ENCODE measurements at places on chromosomes 13 and 19.
A peak's percentile ranks its signal among the peaks of the same experiment; 100 is the strongest.

DNA sequence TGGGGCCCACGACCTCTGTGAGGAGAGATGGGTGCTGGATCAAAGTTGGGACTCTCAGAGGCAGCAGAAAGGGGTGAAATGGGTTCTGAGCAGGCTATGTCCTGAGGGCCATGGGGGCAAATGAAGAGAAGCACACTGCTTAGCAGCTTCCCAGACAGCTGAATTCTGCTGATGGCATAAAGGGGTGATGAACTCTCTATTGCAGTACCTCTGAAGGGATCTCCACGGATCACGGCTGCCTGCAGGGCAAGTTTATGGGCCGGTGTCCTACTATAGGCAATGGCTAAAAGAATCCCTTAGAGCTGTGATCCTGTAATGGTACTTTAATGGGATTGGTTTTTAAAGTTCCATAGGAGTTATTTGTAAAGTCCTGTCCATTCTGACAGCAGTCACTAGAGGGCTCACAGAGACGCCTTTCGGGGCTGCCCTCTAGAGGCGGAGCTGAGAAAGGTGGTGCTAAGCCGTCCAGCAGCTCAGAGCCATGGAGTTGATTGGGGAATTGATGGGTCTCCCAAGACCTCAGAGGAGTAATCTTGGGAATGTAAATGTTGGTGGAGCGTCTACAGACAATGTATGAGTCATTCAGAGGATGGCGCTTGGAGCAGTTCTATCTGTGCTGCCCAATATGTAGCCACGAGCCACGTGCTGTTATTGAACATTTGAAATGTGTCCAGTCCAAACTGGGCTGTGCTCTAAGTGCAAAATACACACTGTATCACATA, 287.3 kb downstream of the COG6 start:
- DNase-seq = peak; percentile 88

GRCh38 chr13:46468570-46469463, 81.8 kb upstream of the RUBCNL start:
- DNase-seq = no peak

DNA sequence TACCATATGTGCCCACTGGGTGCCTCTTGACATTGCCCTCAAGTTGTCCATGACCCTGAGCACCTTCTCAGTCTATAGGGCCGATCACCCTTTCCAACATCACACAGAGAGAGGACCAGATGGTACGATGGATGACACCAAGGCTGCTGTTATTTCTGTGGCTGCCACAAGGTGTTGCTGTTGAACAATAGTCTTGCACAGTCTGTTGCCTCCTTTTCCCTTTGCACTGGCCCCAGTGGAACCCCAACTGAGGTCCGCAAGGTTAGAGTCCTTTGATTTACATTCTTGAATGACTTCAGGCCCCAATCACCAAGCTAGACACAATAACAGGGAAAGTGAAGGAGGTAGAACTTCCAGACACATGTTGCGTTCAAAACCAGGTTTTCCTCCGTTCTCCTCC, 52.0 kb downstream of the TINCR start:
- no peak for DNase-seq

GRCh38 chr13:44819245-44819644, 170.0 kb downstream of the NUFIP1 start:
- peak; percentile 82 for DNase-seq

- peak; percentile 15 for DNase-seq
Measured at GRCh38 chr19:17538684-17539237, 16.7 kb upstream of the COLGALT1 start.

DNA sequence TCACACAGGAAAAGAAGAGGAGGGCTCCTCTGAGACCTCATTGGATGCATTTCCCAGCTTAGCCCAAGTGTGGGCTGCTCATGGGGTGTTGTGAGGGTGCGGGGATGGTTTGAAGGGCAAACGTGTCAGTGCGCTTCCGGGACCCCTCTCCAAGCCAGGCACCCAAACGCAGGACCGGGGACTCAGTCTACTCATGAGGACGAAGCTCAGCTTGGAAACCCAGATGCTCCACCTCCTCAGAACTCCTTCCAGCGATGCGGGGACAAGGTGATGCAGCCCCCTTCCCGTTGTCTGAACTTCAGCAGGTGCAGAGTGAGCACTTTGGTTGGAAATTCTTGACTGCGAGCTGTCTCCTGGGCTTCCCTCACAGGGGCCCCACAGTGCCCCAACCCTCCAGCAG, 33.1 kb upstream of the MTIF3 start:
- DNase-seq = no peak

DNA sequence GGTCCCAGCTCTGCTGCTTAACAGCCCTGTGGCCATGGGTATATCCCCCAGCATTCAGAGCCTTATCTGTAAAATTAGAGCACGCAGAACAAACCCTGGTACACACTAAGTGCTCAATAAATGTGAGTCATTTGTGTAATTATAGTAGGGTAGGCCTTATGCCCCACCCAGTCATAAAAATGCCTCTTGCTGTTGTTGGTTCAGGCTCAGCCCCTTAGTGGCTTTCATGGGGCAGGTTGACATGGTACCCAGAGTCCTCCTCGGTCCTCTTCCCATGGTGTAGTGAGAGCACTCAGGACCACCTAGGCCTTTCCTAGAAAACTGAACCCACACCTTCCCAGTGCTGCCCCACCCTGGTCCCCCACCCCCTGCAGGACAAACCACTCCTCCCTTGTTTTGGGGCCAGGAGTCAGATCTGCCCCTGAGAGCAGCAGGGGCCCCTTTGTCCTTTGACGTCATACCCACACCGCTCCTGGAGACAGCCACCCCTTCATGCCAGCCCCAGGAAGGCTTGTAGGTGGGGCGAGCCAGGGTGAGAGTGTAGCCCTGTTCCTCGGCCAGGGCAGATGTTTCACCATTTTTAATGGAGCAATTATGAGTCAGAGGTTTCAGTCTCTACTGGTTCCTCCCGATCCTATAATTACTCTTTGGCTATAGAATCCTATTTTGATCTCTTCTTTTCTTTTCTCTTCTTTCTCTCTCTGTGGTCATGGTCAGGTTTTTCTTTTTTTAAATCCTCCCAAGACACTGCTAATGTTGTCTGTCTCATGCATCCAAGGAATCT, 36.8 kb downstream of the ACTN4 start:
- DNase-seq = peak; percentile 70

- peak; percentile 46 for DNase-seq
Measured at GRCh38 chr13:78589206-78589605, 14.1 kb downstream of the POU4F1 start.

- DNase-seq = no peak
Measured at GRCh38 chr19:28898249-28898648, 314.7 kb downstream of the UQCRFS1 start.

- no peak for DNase-seq
Measured at GRCh38 chr19:7265963-7266362, 28.3 kb downstream of the INSR start.

GRCh38 chr19:1287354-1288225, 1.9 kb downstream of the EFNA2 start:
- no peak for DNase-seq

DNA sequence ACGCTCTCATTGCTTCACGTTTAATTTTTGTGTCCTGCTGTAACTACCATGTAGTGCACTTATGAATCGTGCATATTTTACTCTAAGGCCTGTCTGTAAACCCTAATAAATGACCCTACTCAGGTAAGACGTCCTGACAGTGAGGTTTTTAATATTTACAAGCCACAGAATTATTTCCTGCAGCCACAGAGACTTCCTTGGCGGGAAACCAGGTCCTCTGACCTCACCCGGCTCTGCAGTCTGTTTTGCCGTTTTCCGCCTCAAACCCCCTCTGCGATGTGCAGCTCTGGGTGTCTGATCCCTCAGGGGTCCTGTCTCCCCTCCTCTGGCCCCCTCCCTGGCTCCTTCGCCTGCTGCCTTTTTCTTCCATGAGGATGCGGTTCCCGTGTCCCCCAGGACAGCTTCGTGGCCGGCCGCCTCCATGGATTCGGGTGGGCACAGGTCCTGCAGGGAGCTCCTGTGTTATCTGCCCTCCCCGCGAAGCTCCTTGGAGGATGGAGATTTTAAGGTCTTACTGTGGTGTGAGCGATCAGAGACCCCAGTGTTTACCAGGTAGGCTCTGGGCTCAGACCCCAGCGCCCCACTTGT, 66.3 kb downstream of the MCF2L start:
- DNase-seq = no peak

- no peak for DNase-seq
Measured at GRCh38 chr13:50144246-50145160, 129.3 kb downstream of the KCNRG start.

GRCh38 chr13:83168590-83168989, 713.7 kb downstream of the SLITRK1 start:
- no peak for DNase-seq

- no peak for DNase-seq
Measured at GRCh38 chr19:30896554-30896953, 452.7 kb downstream of the TSHZ3 start.

- no peak for DNase-seq
Measured at GRCh38 chr13:76222511-76222910, 586.4 kb downstream of the LMO7 start.

GRCh38 chr13:113210833-113211232, 1.4 kb downstream of the CUL4A start:
- no peak for DNase-seq

GRCh38 chr19:30516111-30516510, 143.9 kb downstream of the ZNF536 start:
- DNase-seq = no peak

GRCh38 chr13:109782066-109782822, 4.1 kb downstream of the IRS2 start:
- no peak for DNase-seq

DNA sequence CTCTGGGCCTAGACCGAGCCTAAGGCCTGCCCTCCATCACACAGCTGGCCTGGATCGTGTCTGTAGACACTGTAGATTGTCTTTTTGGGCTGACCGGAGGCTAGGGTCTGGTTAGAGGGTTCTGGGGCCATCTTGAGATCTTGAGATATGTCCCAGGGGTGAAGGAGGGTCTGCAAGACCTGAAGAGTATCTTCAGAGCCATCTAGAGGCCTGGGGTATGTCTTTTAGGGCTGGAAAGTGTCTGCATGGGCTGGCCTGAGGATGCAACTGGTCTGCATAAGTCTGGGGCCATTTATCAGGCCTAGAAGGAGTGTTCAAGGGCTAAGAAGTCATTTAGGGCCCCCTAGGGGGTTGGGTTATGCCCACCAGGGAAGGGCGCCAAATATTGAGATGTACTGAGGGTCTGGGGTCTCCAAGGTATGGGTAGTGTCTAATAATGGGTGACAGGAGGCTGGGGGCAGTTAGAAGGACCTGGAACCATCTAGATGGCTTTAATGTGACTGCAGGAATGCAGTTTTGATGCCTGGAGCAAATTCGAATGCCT, 555 bp downstream of the SCAF1 start:
- DNase-seq = peak; percentile 36

DNA sequence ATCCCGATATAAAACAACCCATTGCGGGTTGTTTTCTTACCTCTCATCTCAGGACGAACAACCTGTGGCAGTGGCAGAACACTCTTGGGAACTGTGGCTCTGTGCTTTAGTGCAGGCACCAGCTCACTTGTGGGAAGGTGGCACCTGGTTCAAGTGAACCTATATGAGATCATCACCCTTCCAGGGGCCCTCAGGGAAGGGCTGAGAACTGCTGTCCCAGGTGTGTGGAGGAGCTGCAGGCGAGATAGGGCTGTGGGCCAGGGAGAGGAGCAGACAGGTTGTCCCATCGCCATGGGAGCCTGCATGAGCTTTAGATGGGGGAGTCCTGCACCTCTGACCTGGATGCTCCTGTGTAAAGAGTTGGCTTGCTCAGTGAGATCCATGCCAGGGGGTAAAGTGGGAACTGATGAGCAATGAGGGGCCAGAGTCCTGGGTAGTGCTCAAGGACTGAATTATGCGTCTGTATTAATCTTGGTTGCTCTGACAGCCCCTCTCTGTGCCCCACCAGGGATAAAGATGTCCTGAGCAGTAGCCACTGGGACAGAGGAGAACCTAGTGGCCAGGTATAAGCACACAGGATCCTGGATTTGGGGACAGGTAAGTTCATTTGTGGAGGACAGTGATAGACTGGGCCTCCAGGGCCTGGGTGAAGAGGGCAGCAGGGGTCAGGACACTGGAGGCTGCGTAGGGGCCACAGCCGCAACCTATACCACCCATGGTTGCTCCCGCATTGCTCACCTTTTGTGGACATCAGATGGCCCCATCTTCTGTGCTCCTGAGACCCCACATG, 8.7 kb downstream of the CEACAM4 start:
- no peak for DNase-seq

- no peak for DNase-seq
Measured at GRCh38 chr13:98239162-98240076, 62.4 kb upstream of the RNF113B start.

DNA sequence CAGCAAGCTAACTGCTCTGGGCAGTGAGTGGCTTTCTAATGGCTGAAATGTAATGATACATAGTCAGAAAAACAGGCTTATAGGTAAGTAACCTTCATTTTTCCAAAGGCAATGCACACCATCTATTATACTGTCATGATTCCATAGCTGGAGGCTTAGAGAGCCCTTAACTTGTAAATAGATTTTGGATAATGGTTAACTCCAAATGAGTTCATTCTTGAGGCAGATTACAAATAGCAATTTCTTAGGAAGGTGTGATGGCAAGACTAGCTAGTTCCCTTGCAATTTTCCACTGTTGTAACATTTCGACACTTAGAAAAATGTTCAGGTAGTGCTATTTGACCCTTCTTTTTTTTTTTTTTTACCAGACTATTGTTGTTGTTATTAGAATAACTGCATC, 789.8 kb upstream of the PCDH9 start:
- DNase-seq = no peak

DNA sequence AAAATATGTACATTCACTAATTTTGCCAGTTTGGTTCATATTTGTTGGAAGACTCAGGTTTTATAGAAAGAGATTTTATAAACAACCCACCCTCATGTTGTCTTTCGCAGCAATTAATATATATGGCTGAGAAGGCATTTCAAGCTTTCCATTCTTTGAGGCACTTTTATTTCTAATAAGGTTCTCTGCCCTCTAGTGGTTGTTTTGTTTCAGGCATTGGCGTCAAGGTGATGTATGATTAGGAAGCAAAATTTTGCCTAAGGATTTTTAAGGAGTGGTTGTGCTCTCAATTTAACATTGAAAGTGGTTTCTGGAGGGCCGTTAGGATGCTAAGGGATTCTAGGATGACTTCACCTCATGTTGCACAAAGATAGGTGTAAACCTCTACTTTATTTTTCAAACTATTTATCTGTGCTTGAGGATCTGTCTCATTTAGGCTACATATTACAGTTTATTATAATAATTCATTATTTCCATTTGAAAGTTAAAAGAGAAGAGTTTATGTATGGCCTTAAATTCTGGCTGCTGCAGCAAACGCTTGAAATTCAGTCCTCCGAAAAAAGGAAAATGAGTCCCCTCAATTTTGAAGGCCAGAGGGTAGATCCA, 35.9 kb downstream of the OXGR1 start:
- DNase-seq = peak; percentile 60

DNA sequence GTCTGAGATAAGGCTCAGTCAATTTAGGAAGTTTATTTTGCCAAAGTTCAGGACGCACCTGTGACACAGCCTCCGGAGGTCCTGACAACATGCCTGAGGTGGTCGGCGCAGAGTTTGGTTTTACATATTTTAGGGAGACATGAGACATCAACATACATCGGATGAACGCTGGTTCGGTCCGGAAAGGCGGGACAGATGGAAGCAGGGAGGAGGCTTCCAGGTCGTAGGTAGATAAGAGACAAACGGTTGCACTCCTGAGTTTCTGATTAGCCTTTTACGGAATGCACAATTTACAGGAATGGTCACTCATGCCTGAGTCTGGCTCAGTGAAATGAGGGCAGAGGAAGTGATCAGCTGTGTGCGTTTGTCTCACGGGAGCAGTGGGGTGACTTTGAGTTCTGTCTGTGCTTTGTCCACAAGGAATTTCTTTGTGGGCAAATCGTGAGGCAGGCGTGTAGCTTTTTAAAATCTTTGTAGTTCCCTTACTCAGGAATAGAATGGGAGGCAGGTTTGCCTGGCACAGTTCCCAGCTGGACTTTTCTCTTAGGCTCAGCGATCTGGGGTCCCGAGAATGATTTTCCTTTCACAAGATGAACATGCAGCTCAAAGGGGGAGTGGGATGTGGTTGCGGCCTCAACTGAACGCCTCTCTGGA, 36.2 kb downstream of the C13orf46 start:
- peak; percentile 23 for DNase-seq

Measured in dermis blood vessel endothelial cell (primary cell).